ENCODE measurements at places on chromosomes 13 and 19.

DNA sequence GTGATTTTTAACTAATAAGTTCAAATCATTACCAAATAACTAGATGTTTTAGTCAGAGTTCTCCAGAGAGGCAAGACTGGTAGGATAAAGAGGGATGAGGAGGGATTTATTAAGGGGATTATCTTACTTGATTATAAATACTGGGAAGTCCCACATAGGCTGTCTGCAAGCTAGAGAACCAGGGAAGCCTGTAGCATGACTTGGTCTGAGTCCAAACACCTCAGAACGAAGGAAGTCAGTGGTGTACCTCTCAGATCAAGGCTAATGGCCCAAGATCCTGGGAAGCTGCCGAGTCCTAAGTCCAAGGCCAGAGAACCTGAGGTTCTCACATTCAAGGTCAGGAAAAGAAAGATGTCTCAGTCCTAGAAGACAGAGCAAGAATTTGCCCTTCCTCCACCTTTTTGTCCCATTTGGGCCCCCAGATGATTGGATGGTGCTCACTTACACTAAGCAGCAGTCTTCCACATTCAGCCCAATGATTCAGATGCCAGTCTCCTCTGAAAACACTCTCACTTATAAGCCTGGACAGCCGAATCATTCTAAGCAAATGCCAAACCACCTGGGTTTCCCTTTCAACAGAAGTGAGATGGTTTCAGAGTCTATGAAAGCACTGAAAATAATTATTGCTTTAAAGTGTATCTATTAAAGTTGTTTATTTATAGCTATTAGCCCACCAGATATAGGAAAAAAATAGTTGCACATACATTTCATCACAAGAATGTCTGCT is 1599.2 kb downstream of the OLFM4 start:
- no peak for DNase-seq

DNA sequence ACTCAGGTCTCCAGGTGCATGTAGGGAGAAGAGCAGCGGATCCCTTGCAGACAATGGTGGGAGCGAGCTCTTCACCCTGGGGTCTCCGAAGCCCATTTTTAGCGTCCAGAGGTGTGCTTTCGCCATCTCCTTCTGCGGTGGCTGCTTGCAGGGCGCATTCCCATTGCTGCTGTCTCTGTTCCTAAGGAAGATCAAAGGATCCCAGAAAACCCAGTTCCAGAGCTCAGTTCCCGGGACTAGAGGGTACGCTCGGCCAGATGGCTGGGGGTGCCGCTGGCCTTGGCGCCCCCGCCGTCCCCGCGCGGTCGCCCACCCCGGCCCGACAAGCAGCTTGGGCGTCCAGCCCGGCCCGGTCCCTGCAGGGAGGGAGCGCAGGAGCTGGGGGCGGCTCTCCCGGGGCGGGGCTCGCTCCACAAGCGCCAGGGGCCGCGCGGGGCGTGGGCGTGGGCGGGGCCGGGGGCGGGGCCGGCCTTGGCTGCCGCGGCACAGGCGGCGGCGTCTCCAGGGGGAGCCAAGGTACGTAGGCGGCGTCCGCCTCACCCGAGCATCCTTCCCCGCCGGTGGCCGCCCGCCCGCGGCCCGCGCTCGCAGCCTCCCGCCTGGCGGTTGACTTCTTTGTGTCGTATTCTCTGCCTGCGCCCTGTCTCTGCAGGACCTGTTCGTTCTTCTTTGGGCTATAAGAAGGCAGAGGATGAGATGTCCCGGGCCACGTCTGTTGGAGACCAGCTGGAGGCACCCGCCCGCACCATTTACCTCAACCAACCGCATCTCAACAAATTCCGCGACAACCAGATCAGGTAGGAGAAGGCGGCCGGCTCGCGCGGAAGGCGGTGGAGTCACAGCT is 96.8 kb downstream of the ATP8A2 start:
- DNase-seq: no peak

DNA sequence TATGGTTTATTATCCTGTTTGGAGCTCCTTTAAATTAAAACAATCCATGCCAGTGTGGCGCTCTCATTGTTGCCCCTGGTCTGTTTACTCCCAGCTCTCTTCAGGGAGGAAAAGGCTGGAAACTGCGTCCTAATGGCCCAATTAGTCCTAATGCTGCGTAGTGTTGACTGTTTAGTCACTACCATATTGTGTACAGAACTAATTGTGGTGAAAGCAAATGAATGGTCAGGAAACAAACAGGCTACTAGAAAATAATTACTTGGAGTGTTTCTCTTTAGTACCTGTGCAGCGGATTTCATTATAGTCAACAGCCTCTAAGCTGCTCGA is 54.5 kb upstream of the MTIF3 start:
- no peak for DNase-seq

- no peak for DNase-seq
These were observed 124.8 kb downstream of the ZNF536 start for GRCh38 chr19:30497034-30497433.

DNA sequence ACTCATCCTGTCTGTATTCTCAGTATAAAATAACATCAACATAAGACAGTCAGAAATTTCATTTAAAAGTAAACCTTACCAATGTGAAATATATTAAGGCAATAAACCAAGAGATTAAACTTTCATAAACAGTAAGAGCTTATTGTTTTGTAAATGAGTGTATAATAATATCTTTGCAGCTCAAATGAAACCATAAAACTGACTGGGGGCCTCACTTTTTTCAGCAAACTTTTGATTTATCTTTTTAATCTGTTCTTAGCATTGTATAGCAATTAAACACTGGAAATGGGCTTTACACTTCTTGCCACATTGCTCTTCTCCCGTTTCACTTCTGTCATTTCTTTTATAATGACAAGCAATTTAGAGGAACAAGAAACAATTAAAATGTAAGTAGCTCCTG is 580.3 kb downstream of the GPC6 start:
- DNase-seq: no peak

DNA sequence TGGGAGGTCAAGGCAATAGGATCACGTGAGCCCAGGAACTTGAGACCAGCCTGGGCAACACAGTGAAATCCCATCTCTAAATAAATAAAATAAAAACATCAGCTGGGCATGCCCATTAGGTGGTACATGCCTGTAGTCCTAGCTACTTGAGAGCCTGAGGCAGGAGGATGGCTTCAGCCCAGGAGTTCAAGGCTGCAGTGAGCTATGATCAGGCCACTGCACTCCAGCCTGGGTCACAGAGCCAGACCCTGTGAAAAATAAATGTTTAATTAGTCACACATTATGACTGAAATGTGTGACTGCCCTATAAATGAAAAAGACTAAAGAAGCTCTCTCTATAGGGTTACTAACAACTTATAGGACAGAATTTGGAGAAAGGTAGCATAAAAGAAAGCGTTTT is 37.7 kb downstream of the USP12 start:
- no peak for DNase-seq

DNA sequence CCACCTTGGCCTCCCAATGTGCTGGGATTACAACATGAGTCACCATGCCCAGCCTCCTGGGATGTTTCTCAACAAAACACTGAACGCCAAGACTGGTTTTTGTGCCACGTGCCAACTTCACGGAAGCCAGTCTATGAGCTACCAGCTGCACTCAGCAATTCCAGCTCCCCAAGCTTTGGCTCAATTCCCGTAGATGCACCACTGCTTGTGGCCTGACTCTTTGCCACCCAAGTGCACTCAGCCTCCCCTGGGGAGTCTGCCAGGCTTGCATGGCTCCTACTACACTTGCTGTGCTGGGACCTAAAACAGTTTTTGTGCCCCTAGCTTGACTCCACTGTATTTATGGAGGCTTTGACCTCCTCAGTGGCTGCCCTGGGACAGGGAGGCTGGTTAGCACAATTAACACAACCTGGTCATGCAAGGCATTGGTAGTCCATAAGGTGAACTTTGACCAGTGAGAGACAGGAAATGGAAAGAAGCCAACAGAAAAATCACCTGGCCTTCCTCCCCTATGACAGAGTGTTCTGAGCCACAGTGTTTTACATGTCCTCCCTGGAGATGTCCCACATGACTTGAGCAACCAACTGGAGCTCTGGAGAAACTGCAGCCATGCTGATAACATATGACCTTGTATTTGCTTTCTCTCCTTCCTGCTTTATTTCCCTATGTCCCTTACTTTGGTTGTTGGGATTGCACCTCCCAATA is 1173.1 kb downstream of the UQCRFS1 start:
- no peak for DNase-seq

GRCh38 chr19:54392105-54392504 is 23.2 kb upstream of the TTYH1 start:
- no peak for DNase-seq

DNA sequence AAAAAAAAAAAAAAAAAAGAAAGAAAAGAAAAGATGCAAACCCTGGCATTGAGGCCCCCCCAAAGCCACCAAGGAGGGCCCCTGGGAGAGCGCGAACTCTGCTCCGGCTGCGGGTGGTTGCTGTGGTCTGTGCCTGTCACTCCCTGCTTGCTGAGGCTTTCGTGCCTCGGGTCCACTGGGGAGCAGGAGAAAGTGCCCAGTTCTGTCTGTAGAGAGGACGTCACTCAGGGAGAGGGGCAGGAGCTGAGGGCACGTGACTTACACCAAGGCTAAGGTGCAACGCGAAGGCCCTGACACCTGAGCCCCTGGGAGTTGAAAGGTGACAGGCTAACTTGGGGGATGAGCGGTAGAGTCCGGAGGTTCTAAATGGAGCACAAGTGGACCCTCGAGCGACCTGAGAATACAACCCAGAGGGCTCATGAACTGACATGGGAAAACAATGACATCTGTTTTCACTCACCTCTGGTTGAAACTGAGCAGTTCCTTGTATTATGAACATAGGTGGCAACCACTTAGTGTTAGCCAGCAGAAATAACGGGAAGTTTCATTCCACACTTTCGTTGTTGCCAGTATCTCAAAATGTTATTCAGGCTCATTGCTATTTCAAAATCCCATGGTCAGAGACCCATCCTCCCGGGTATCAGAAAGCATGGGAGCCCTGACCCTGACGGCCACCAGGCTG is 69.2 kb upstream of the TM9SF2 start:
- DNase-seq: no peak
